ENCODE measurements at places on chromosomes 16 and 17. TPM values are rescaled to one million over a fixed set of nuclear protein-coding genes. Genes with fewer than 3 reads are reported as not detected.
A peak's percentile ranks its signal among the peaks of the same experiment; 100 is the strongest.

DNA sequence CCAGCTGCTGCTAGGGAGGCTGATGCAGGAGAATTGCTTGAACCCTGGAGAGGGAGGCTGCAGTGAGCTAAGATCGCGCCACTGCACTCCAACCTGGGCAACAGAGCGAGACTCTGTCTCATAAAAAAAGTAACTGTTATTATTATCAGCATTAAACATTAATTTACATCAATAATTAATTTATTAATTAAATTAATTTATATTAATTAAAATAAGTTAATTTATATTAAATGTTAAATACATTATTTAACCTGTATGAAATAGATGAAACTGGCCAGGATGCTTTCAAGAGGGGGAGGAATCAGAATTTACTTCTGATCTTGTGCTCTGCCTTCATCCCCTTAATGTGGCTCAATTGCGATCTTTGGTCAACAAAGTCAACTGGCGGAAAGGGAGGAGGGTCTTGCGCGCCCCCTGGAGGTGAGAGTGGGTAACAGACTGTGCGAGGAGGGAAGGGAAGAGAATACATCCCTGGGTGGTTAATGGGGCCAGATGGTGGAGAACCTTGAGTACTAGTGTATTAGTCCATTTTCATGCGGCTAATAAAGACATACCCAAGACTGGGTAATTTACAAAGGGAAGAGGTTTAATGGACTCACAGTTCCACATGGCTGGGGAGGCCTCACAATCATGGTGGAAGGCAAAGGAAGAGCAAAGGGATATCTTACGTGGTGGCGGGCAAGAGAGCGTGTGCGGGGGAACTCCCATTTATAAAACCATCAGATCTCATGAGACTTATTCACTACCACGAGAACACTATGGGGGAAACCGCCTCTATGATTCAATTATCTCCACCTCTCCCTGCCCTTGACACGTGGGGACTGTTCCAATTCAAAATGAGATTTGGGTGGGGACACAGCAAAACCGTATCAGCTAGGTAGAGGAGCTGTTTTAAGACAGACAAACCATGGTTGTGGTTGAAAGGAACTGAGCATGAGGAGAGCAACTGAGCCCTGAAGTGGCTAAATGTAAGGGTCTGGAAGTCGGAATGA is 15.7 kb upstream of the CPPED1 start:
- no peaks in the 10 kb centered on the region for H3K4me1 ChIP-seq
- no peaks in the 10 kb centered on the region for H3K36me3 ChIP-seq
- H3K4me3 ChIP-seq, result no peak overlapping the region
- H3K27ac ChIP-seq, result no peak overlapping the region

- no peaks in the 10 kb centered on the region for H3K27me3 ChIP-seq
- peaks cover 17% of the 10 kb centered on the region for H3K36me3 ChIP-seq
- DNase-seq, result no peak
- H3K27ac ChIP-seq, result peak within 1 kb of the TSS; percentile 100
Observed at GRCh38 chr17:44219616-44220212, at the start of gene UBTF. TSS of gene UBTF (minus strand) at chr17:44219675. CDS start at chr17:44218229, 1,446 bp downstream.

- H3K27me3 ChIP-seq, result peaks cover 22% of the 10 kb centered on the region
- H3K4me3 ChIP-seq, result no peak overlapping the region
- no peaks in the 10 kb centered on the region for H3K4me1 ChIP-seq
- no peaks in the 10 kb centered on the region for H3K36me3 ChIP-seq
Observed at GRCh38 chr16:25709213-25709612, 17.5 kb downstream of the HS3ST4 start.

- H3K27ac ChIP-seq, result no peak overlapping the region
- H3K4me3 ChIP-seq, result no peak overlapping the region
- no peak for DNase-seq
Observed at GRCh38 chr16:30605158-30605557, 5.0 kb downstream of the ZNF689 start.

DNA sequence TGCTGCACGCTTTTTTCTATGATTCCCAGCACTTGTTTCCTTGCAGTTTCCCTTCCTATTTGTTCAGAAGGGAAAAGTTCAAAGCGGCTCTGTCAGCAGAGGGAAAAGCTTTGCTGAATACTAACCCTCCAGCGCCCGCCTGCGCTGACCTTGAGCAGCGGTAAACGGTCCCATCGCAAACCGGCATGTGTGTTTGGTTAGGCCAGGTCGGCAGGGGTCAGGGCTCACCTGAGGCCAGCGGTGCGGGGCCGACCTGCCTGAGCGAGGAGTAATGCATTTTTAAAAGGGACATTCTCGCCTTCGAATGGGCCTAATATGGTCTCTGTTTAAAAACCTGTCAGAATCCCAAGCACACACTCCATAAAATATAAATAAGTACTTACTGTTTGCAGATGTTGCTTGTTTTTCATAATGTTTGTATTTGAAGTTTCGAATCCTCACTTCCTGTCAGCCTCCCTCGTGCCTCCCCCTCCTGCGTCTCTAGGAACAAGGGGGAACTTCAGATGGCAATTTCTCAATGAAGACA is 110.1 kb downstream of the IRX3 start:
- no peak for DNase-seq
- H3K36me3 ChIP-seq, result no peaks in the 10 kb centered on the region
- H3K4me1 ChIP-seq, result no peaks in the 10 kb centered on the region
- peaks cover 27% of the 10 kb centered on the region for H3K27me3 ChIP-seq
- H3K4me3 ChIP-seq, result no peak overlapping the region

- no peak overlapping the region for H3K4me3 ChIP-seq
- no peak overlapping the region for H3K27ac ChIP-seq
- no peak for DNase-seq
- no peaks in the 10 kb centered on the region for H3K27me3 ChIP-seq
- no peaks in the 10 kb centered on the region for H3K36me3 ChIP-seq
Observed at GRCh38 chr17:3960764-3961163, 3.5 kb downstream of the ATP2A3 start.

- no peak overlapping the region for H3K4me3 ChIP-seq
- H3K27me3 ChIP-seq, result no peaks in the 10 kb centered on the region
- H3K27ac ChIP-seq, result no peak overlapping the region
Observed at GRCh38 chr17:79948406-79948944, 87.2 kb downstream of the TBC1D16 start.

- H3K4me3 ChIP-seq, result no peak overlapping the region
- peaks cover 45% of the 10 kb centered on the region for H3K4me1 ChIP-seq
- no peaks in the 10 kb centered on the region for H3K27me3 ChIP-seq
- no peaks in the 10 kb centered on the region for H3K36me3 ChIP-seq
- no peak for DNase-seq
Observed at GRCh38 chr17:81428516-81428915, 33.3 kb downstream of the BAHCC1 start.

DNA sequence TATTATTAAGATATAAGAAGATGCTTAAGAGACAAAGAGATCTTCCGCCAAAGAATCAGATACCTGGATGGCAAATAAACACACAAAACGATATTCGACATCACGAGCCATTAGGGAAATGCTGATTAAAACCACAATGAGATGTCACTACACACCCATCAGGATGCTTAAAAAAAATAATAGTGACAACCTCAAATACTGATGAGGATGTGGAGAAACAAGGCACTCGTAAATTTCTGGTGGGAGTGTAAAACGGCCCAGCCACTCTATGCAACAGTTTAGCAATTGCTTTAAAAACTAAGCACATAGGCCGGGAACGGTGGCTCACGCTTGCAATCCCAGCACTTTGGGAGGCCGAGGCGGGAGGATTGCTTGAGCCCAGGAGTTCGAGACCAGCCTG is 39.4 kb downstream of the TBC1D16 start:
- peaks cover 7% of the 10 kb centered on the region for H3K4me1 ChIP-seq
- no peaks in the 10 kb centered on the region for H3K36me3 ChIP-seq
- H3K27ac ChIP-seq, result no peak overlapping the region
- H3K4me3 ChIP-seq, result no peak overlapping the region
- no peak for DNase-seq
- H3K27me3 ChIP-seq, result no peaks in the 10 kb centered on the region

Gene MRPL58
- total RNA-seq, result 80.5 TPM

Gene DPEP3
- not detected for total RNA-seq

All from HCT116 (cell line).